ENCODE measurements at places on chromosomes 12 and 14.

DNA sequence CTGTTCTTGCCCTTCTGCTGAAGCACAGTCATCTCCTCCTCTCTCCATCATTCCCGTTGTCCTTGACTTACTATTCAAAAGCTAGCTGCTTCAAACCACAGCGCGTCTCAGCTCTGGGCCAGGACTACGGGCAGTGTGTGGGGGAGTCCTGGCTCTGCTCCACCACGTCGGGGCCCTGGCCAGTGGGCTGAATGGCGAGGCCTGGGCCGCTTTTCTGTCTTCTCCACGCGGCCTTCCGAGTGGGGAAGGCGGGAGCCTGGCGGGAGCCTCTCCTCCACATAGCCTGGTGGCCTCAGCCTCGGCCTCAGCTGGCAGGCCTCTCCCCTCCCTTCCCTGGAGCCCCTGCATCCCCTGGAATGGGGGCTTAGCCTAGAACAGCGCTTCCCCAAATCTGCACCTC is 16.5 kb downstream of the ANKRD9 start:
- peak; percentile 5 for DNase-seq

GRCh38 chr14:61385002-61385685 is 63.8 kb downstream of the PRKCH start:
- DNase-seq, result no peak

DNA sequence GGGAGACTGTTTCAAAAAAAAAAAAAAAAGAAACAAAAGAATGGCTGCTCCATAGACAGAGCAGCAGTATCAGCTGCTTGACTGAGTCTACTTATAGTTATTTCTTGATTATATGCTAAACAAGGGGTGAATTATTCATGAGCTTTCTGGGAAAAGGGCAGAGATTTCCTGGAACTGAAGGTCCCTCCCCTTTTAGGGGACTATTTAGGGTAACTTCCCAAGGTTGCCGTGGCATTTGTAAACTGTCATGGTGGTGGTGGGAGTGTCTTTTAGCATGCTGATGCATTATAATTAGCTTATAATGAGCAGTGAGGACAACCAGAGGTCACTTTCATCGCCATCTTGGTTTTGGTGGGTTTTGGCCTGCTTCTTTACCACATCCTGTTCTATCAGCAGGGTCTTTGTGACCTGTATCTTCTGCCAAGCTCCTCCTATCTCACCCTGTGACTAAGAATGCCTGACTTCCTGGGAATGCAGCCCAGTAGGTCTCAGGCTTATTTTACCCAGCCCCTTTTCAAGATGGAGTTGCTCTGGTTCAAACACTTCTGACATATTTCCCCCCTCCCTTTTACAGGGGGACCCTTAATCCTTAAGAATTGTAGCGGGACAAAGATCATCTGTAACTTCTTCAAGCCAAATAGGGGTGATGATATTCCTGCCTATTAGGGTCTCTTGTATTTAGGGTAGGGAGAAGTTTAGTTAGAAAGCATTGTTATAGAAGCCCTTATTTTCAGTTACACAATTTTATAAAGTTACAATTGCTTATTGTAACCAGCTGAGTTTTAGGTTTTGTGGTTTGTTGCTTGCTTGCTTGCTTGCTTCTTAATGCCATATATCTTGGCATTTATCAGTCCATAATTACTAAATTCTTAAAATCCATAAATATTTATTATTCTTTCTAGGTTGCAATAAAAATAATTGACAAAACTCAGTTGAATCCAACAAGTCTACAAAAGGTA is 42.5 kb downstream of the MARK3 start:
- no peak for DNase-seq

DNA sequence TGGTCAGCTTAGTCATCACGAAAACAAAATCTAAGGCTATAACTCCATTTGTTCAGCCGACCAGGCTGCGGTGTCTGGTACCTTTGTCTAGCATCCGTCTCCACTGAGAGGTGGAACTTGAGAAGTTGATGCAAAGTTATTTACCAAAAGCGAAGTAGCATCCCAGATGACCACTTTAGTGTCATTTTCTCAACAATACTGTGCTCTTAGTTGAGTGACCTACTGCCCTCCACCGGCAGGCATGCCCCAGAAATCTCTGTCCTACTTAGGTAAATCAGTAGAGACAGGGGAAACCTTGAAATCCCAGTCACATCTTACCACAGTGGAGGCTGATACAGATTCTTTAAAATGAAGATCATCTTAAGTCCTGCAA is 1.3 kb upstream of the ST8SIA1 start:
- peak; percentile 43 for DNase-seq

DNA sequence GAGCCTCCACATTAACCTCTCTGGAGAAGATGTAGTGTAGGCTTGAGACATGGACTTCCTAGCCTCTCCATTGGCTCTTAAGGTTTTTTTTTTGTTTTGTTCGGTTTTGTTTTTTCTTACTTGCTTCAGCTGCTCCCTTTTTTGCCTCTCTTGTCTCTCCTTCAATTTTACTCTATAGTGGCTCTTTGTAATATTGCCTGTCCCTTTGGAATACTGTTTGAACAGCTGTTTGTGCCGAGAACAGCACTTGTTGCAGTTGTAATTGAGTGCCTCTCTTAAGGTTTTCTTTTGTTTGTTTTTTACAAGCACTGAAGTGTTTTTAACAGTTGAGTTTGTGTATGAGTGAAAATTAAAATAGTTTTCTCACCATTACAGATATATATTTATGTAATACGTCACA is 567.7 kb downstream of the LRFN5 start:
- DNase-seq, result no peak
